ENCODE measurements at places on chromosomes 12 and 14.

DNA sequence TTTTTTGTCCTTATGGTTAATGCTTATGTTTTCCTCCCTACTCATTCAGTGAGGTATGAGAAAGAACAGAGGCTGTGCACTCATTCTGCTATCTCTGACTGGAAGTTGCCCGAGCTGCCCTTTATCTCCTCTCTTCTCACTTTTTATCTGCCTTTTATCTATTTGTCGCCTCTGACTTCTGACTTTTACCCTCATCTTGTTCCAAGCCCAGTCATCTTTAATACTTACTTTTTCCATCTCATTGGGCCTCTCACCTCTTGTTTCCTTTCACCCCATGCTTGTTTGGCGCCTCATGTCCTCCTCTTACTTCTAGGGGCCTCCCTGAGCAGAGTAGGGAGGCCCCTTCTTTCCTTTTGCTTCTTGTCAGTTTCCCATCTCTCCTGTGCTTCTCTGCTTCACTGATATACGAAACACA lies 50.7 kb downstream of the DIP2B start:
- no peak for DNase-seq

DNA sequence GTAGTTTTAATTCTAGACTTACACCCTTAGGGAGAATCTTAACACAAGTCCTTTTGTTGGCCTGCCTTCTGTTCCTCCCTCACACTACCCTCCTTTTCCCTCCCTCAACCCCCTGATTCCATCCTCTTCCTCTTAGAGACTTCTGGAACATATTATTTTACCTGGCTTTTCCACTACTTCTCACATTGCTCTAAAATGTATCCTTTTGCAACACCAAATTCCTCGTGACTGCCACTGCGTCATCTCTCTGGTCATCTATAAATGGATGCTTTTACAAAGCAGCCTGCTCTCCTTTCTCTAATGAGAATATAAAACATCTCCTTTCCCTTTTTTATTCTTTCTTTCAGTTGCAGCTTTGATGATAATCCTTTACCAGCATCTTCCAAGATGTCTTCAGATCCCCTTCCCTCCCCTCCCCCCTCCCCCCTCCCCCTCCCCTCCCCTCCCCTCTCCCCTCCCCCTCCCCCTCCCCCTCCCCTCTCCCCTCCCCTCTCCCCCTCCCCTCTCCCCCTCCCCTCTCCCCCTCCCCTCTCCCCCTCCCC lies 93.6 kb downstream of the DIP2B start:
- DNase-seq, result no peak

DNA sequence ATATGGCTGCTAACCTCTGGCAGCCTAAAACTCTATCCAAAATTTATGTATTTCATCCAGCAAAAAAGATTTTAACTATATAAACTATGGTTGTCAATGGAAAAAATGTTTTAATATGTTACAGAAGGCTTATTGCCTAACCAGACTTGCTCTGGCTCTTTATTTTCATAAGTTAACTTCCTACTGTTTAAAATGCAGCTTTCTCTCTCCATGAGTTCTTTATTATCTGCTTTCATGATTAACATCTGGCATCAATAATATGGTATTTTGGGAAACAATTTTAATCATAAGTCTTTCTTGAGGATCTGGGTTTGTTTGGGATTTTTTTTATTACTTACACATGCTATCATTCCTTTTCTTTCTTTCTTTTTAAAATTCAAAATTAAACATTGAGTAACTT lies 20.5 kb downstream of the KERA start:
- no peak for DNase-seq

- DNase-seq, result no peak
Measured at GRCh38 chr14:52856139-52856538, 64.7 kb upstream of the GNPNAT1 start.

DNA sequence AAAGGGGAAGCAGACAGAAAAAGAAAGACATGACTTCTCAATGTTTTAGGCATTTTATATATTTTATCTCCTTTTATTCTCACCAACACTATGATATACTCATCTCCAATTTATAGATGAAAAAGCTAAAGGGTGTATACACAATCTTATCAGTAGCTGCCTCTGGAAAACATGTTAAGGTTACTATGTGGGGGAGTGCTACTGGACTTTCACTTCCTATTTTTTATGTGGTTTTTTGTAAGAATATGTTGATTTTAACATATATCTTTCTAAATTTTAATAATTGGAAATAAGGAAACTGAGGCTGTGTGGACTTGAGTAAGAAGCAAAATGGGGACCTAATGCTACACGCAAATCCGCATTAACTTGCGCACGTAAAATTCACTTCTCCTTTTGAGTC lies 99.6 kb upstream of the PDE3A start:
- DNase-seq, result no peak

DNA sequence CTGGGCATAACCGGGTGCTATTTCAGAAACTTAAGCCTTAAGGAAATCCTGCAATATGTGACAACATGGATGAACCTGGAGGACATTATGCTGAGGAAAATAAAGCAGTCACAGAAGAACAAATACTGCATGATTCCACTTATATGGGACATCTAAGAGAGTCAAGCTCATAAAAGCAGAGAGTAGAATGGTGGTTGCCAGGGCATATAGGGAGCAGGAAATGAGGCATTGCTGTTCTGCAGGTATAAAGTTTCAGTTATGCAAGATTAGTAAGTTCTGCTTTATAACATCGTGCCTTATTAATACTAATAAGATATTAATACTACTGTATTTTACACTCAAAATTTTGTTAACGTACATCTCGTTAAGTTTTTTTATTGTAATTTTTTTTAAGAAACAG lies 124.2 kb upstream of the ATF1 start:
- no peak for DNase-seq

- no peak for DNase-seq
Measured at GRCh38 chr14:104926619-104927431, 2.1 kb downstream of the PLD4 start.

DNA sequence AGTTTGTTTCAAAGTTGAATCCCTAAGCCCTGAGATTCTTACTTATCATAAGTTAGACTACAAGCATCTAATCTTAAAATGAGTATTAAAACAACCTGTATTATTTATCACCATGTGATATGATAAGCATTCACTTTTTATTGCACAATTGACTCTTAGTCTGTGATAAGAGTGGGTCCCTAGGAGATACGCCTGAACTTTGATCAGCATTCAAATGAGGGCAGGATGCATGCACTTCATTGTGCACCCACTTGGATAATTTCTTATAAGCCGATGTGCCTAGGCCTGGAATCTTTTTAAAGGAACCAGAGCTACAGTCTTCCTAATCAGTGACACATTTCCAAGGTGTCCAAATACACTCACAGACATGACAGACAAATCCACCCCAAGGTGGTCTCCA lies 31.4 kb upstream of the SPTLC2 start:
- DNase-seq, result no peak

- DNase-seq, result no peak
Measured at GRCh38 chr14:92473969-92474535, 39.5 kb upstream of the RIN3 start.

DNA sequence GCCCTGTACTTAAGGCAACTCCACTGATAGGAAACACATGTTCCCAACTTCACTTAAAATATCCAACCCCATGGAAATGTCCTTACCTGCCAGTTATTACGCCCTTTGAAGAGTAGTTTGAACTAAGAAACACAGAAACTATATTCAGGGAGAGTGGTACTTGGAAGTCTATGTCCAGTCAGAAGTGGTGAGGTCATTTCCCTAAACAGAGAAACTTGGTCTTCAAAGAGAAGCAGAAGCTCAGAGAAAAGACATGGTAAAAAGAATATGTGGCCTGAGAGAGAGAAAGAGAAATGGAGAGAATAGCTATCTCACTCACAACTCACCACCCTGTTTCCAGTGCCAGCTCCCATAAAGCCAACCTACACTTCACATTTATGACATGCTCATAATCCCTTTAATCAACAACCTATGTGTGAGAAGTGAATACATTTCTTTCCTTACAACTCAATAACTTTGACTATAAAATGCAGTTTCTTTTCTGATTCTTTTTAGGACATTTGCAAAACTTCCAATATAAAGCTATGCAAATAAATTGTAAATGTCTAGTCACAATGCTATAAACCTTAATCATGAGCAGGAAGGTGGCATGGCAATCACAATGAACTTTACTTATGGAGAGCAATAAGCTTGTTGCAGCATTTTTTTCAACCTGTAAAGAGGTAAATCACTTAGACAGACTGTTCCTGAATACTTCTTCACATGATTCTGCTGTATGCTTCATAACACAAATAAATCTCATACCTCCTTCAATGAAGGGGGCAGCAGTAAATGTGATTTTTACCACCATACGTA lies 67.1 kb downstream of the CPNE8 start:
- DNase-seq, result no peak

- DNase-seq, result no peak
Measured at GRCh38 chr12:1806301-1807086, 13.9 kb upstream of the LRTM2 start.

GRCh38 chr14:24693353-24693737 lies 59.4 kb upstream of the GZMB start:
- DNase-seq, result no peak

GRCh38 chr12:31309279-31309678 lies 16.7 kb downstream of the SINHCAF start:
- no peak for DNase-seq

DNA sequence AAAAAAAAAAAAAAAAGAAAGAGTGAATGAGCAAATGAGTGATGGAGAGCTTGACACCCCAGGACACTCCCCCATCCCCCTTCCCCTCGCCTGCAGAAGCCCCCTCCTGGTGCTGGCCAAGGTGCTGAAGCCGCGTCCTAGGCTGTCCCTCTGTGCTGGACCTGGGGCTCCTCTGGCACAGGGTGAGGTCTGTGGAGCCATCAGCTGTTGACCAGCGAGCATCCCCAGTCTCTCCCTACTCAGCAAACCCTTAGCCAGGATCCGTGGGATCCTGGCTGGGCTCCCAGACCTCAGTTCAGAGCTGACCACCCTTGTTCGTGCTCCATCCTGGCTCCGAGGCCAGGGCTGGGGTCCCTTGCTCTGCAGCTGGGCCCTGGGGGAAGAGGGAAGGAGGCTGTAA lies 5.4 kb upstream of the KIF26A start:
- DNase-seq, result no peak

GRCh38 chr14:52219488-52220084 lies 47.9 kb upstream of the PTGDR start:
- no peak for DNase-seq

DNA sequence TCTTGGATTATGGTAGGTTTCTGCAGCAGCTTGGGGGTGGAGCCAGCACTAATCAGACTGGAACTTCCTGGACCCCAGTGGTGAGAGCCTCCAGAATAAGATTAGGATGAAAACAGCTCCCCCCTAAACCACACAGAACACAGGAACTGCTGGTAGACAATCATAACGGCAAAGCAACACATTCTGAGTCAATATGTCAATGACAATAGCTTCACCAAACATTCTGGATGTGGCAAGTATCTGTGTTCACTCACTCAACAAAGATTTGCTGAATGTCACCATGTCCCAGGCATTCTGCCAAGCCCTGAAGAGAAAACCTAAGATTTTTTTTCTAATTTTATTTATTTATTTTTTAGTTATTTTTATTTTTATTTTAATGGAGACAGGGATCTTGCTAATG lies 65.2 kb downstream of the LRRC74A start:
- no peak for DNase-seq

DNA sequence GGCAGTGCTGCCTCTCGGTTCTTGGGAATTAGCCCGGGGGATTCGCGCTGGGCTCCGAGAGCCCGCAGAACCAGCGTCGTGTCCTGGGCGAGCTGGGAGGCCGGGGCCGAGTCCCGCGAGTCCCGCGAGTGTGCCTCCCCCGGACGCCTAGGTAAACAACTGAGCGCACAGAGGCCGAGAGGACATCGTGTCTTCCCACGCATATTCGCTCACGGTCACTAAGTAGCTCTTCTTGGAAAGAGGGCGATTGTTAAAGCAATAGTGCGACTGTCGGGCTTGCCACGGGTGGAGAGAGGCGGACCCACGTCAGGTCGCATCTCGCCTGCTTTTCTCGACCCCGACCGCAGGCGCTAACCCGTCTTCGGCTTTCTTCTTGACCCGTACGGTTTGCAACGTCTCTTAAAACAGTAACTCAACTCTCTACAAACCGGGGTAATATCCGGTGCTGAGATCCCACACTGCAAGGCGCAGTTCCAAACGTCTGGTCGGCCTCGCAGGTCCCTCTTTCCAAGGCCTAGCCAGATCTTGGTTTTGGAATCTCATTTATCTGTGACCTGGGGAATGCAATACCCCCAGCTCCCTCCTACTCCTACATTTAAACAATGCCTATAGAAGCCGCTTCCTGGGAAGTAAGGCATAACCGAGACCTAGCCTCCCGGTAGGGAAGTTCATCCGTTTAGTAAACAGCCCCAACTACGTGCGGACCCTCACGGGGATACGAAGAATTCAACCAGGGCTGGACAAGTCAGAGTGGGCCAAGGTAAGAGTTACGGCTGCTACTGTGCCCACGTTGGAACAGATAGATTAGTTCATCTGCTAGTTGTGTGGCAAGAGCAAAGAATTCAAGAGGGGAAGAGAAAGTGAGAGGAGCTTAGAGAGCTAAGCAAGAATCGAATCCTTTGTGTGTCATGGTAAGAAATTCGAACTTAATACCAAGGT lies 736 bp upstream of the PHLDA1 start:
- DNase-seq, result peak; percentile 43

DNA sequence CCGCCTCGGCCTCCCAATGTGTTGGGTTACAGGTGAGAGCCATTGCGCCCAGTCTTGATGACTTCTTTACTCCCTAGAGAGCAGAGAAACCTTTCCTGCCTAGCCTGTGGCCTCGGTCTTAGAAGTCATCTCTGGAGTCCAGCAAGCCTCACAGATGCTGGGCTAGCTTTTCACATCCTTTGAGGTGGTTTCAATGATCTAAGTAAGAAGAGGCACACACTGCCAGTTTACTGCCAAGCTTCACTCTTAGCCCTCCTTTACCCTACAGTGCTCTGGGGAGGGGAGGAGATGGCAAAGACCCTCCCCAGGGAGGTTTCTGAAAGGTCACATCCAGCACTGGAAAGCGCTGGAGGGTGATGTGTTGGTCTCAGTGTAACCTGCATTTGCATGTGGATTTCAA lies 304.8 kb downstream of the PCNX1 start:
- no peak for DNase-seq

GRCh38 chr12:116870306-116870705 lies 10.9 kb downstream of the HRK start:
- no peak for DNase-seq

- no peak for DNase-seq
Measured at GRCh38 chr12:47184813-47185212, 105.1 kb upstream of the AMIGO2 start.

GRCh38 chr12:110694330-110694901 lies 5.5 kb upstream of the HVCN1 start:
- DNase-seq, result no peak

GRCh38 chr12:131280426-131280825 lies 326.7 kb downstream of the ADGRD1 start:
- no peak for DNase-seq

- DNase-seq, result no peak
Measured at GRCh38 chr14:85186082-85186481, 343.9 kb upstream of the FLRT2 start.
